Activated CD8-positive, alpha-beta memory T cell treated with anti-CD3 and anti-CD28 coated beads for 1 hour (primary cell): ENCODE measurements at places on chromosomes 7 and 10.

DNA sequence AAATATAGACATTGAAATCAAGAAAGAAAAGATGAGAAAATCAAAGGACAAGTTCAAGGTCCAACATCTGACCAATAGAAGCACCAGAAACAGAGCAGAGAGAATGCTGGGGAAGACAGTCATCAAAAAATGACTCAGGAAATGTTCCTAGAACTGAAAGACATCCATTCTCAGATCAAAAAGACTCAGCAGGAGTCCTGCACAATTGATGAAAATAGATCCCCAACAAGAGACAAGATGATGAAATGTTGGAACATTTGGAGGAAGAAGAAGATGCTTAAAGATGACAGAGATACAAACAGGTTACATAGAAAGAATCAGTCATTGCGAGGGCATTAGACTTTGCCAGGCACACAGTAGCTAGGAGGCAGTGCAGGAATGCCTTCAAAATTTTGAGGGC lies 30.0 kb upstream of the EIF5AL1 start:
- DNase-seq = no peak

DNA sequence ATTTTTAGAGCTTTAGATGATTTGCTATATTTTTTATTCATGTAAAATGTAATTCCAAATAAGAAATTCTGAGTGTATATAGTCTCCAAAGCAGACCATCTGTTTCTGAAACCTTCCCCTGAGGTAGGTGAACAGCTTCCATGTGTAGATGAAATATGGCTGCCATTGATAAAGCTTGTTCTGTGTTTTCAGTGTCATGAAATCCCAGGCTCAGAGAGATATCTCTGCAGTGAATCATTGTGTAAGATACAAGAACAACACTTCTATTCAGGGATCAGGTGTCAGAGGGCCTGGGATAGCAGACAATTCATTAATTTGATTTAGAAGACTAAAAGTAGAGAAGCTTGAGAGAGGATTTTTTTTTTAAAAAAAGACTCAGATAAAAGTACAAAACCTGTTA lies 29.1 kb downstream of the ACTA2 start:
- no peak for DNase-seq

DNA sequence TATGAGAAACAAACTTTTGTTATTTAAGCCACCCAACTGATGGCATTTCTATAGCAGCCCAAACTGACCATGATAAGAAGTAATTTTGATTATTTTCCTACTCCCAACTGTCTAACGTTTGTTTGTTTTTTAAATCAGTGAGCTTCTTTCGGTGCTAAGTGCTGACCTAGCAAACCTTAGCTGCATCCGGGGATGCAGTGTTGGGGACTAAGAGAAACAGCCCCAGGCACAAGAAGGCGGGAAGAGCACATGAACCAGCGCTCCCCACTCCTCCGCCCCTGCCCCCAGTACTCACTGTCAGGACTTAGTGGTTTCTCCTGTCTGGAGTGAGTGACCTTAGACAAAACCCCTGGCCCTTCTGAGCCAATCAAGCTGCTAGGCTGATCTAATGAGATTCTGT lies 168.8 kb downstream of the CALN1 start:
- DNase-seq = no peak

DNA sequence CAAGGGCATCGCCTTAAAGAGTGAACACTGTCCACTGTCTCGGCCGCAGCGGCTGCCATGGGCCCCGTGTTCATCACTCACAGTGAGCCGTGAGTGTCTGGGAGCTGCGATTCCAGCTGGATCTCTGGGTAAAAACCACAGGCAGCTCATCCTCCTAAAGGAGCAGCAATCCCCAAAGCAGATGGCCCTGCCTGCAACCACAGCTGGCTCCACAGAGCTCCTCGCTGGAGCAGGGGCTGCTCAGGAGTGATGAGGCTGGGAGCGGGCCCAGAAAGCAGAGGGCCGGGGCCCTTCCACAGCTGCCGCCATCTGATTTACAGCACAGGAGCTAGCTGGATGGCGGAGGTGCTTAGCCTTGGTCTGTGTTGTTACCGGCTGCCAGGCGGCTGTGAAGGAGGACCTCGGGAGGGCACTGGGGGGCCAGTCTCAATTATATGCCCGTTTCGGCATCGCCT lies 6.6 kb upstream of the TMEM184A start:
- DNase-seq = no peak

- no peak for DNase-seq
Observed at GRCh38 chr10:69856601-69857166, 55.0 kb downstream of the COL13A1 start.

DNA sequence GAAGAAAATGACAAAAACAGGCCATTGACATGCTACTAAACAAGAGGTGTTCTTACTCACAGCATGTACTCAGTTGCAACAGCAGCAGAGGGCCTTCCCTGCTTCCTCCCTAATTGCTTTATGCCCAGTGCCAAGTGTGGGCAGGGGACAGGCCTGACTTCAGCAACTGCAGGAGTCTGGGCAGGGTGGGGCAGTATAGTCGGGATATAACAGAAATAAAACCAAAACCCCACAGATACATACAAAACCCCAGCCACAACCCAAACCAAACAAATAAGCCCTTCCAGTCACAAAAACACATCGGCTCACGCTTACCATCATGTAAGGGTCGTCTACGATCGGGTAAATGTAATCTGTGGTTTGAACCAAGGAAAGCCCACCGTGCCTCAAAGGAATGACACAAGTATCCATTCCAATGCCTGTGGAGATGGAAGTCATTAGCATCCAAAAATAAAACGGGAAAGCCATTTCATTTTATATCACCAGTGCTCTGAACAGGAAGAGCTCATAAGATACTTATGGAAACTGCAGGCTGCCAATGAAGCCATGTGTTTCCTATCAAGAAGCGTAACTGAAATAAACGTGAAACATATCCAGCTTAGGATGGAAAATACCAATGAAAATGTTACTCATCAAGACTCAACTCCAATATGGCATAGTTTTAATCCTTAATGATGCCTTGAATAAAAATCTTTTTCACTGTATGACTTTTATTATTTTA lies 9.5 kb downstream of the SEPHS1 start:
- no peak for DNase-seq

DNA sequence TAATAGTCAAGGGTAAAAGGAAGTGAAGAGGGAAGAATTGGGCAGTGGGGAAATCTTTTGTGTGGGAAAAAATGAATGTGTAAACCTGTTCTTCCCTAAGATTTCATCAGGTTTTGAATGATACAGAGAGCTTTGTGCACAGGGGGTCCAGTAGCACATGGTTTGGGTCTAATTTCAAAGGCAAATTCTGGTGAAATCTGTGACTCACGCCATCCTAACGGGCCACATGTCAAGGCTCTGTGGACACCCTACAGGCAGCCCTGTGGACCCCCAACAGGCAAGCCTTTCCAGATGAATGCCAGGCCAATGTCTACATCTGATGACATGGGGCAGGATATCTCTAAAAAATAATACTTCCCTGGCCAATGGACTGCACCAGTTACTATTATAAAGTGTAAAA lies 309.8 kb downstream of the PARD3 start:
- no peak for DNase-seq

- DNase-seq = no peak
Observed at GRCh38 chr7:157116762-157117161, 22.0 kb upstream of the UBE3C start.

DNA sequence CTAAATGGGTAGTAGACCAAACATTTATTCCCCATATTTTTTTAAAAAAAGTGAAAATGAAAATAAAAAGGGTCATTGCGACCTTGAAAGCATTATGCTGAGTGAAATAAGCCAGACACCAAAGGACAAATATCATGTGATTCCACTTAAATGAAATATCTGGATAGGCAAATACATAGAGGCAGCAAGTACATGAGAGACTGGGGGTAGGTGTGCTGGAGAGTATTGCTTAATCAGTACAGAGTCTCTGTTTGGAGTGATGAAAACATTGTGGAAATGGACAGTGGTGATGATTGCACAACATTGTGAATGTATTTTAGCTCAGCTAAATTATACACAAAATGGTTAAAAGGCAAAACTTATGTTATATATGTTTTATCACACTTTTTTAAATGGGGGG lies 169.4 kb downstream of the AKR1D1 start:
- DNase-seq = no peak

- no peak for DNase-seq
Observed at GRCh38 chr10:7795605-7796004, 7.6 kb downstream of the ATP5F1C start.

DNA sequence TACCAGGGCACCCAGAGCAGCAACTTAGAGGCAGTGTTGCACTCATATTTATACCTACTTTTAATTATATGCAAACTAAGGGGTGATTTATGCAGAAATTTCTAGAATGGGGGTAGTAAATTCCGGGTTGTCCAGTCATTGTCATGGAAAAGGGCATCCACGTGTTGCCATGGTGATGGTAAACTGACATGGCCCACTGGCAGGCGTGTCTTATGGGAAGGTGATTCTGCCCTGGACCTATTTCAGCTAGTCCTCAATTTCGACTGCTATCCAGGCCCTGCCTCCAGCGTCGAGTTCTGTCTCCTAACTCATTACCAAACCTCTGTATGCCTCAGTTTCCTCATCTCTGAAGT lies 12.8 kb downstream of the SNX8 start:
- no peak for DNase-seq

DNA sequence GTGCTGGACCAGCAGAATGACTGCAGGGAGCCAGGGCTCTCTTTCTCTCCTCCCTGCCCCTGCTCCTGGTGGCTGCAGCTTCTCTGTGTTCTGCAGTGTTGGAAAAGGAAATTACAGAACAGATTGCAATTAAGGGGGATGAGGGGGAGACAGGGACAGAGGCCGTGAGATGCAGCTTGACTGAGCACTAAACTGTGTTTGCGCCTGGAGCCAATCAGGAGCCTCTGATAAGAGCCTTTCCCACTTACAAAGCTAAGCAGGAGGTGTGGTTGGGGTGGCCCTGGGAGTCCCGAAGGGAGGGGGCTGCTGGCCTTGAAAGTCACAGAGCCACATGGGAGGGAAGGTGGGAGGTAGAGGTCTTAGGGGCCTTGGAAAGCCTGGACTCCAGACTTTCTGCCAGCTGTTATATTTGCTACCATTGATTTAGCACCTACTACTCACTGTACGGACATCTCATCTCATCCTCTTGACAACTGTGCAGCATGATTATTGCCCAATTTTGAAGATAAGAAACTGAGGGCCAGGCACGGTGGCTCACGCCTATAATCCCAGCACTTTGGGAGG lies 26.7 kb downstream of the TRIM8 start:
- DNase-seq = no peak

DNA sequence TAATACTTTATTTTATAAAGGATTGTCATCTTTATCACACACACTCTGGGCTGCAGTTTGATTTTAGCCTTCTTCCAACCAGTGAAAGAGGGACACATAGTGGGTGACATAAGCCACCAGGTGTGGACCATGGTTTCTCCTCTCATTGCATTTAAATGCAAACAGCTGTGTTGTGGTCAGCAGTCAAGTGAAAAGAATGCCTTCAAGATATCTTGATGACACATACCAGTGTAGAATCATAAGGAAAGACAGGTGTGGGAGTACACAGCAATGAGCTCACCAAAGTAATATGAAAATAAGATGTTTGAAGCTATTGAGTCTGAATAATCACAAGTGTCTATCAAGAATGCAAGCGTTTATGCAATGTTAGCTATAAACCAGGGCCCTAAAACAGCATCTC lies 580.0 kb downstream of the XPNPEP1 start:
- DNase-seq = no peak

DNA sequence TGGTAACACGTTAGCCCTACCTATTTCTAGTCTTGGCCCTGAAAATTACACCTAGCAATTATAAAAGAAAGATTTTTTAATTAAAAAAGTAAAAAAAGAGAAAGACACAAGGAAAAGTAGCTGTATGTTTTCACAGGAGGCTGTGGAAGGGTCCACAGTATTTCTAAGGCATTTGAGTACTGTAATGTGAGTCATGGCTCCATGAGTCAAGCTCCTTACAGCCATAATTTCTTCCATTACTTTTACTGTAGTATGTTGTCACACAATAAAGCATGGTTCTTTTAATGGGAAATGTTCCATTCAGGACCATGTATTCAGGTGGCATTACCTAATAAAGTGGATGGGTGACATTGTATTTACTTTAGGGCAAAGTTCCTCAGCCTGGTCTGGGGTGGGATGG lies 113.4 kb downstream of the GPR37 start:
- DNase-seq = no peak

GRCh38 chr10:93147281-93147680 lies 73.6 kb downstream of the CYP26A1 start:
- no peak for DNase-seq

GRCh38 chr10:80598084-80598798 lies 60.5 kb downstream of the SH2D4B start:
- DNase-seq = no peak

- DNase-seq = no peak
Observed at GRCh38 chr10:105875050-105875449, 1234.0 kb downstream of the SORCS3 start.

- no peak for DNase-seq
Observed at GRCh38 chr10:88027570-88027969, 164.1 kb downstream of the PTEN start.

- no peak for DNase-seq
Observed at GRCh38 chr10:32433542-32433941, 12.4 kb upstream of the CCDC7 start.

- DNase-seq = no peak
Observed at GRCh38 chr7:15667991-15668390, 18.5 kb downstream of the MEOX2 start.

DNA sequence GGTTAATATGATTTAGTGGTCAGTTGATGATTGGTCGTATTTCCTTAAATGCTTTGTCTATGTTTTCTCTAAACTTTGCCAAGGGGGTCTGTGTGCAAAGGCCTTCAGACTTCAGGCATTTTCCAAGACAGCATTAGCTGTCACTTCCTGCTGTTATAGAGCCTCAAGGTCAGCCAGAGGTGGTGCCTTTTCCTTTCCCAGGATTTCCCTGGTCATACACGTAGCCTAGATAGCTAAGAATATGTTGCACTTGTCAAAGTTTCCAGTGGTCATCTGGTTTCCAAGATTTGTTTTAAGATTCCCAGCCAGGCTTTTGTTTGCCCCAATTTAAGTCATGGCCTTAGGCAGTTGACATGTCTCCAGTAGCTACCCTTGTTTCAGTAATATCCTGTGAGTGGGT lies 133.2 kb upstream of the IGFBP3 start:
- no peak for DNase-seq
